GM23248 (cell line): ENCODE measurements at places on chromosomes 7 and 10. TPM values are rescaled to one million over a fixed set of nuclear protein-coding genes. Genes with fewer than 3 reads are reported as not detected.

The TEX36 gene
- total RNA-seq: 0.76 TPM in 1 of 2 replicates, not detected in the other

The SLC16A12 gene
- total RNA-seq: not detected in 2 replicates

The METTL2B gene
- 36.5 and 42.5 TPM in 2 replicates for total RNA-seq

DNA sequence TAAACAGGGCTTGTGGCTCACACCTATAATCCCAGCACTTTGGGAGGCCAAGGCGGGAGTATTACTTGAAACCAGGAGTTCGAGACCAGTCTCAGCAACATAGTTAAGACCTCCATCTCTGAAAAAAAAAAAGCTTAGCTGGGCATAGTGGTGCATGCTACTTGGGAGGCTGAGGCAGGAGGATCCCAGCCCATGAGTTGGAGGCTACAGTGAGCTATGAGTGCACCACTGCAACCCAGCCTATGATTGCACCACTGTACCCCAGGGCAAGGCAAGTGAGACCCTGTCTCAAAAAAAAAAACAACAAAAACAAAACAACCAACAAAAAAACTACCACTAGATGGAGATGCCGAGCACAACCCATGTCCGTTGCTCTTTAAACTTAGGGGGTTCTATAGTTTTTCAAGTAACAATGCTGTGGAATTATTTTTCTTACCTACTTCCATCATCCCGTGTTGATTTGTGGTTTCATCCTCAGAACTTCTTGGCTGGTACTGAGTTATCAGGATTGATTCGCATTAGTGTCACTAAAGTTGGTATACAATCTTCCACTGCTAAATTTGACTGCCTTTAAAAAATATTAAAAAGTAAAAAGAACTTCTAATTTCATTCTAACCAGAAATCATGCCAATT lies 12.2 kb upstream of the REPIN1 start:
- peak; percentile 48 for DNase-seq

DNA sequence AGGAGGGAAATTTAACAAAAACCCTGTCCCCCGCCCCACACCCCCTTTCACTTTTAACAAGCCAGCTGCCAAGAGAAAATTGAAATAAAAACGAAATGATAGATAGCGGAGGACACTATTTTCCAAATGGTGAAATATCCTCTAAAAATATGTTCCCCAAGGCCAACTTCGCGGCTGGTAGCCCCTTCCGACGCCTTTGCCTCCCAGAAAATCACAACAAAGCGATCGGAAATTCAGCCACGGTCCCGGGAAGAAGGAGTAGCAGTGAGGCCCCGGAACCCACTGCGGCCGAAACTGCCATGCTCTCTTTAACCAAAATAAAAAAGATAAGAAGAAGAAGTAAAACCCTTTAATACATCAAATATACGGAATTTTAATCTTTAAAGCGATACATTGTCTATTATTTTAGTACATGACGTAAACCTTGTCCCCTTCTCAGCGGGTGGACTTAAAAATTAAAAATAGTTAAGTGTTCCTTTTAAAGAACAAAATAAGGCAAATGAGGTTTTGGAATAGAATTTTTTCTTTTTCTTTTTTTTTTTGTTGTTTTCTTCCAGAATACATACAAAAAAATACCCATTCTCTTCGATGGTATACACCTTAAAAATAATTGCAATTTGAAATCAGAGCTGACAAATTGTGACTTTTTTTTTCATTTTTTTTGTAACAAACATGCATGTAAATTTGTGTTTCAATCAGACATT lies 3.9 kb downstream of the ZNF503 start:
- peak; percentile 60 for DNase-seq

The PPIF gene
- 18.7 and 24.6 TPM in 2 replicates for total RNA-seq

The GFRA1 gene
- 5.0 and 8.1 TPM in 2 replicates for total RNA-seq

- DNase-seq: peak; percentile 7
Observed at GRCh38 chr7:34842782-34843181, 184.8 kb downstream of the NPSR1 start.

GRCh38 chr10:68156373-68157185 lies 47.3 kb downstream of the MYPN start:
- DNase-seq: peak; percentile 84

DNA sequence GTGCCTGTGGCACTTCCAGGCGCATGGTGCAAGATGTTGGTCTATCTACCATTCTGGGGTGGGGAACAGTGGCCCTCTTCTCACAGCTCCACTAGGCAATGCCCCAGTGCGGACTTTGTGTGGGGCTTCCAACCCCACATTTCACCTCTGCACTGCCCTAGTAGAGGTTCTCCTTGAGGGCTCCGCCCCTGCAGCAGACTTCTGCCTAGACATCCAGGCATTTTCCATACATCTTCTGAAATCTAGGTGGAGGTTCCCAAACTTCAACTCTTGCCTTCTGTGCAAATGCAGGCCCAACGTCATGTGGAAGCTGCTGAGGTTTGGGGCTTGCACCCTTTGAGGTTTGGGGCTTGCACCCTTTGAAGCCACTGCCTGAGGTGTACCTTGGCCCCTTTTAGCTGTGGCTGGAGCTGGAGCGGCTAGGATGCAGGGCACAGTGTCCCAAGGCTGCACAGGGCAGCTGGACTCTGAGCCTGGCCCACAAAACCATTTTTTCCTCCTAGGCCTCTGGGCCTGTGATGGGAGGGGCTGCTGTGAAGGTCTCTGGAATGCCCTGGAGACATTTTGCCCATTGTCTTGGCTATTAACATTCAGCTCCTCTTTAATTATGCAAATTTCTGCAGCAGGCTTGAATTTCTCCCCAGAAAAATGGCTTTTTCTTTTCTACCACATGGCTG lies 130.6 kb upstream of the EFCAB10 start:
- no peak for DNase-seq

The PNLIP gene
- not detected in 2 replicates for total RNA-seq

DNA sequence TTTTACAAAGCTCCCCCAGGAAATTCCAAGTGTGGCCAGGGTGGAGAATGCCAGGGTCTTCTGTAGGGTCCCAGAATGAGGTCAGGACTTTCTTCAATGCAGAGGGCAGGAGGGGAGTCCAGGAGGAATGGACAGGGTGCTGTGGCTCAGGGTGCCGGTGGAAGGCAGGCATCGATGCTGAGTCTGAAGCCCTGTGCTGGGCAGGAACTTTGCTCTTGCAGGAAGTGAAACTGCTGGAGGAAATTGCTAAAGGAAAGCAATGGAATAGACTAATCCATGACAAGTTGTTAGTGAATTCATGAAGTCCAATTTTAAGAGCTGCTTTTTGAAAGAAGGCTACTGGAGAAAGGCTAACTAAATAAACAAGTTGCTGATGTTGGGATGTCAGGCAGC lies 14.8 kb downstream of the PTPRE start:
- no peak for DNase-seq

The DRGX gene
- total RNA-seq: not detected in 2 replicates

The PAX4 gene
- not detected in 2 replicates for total RNA-seq

- peak; percentile 92 for DNase-seq
Observed at GRCh38 chr7:47601119-47601880, 19.4 kb upstream of the TNS3 start.

The ZNF117 gene
- total RNA-seq: 2.8 and 4.3 TPM in 2 replicates

DNA sequence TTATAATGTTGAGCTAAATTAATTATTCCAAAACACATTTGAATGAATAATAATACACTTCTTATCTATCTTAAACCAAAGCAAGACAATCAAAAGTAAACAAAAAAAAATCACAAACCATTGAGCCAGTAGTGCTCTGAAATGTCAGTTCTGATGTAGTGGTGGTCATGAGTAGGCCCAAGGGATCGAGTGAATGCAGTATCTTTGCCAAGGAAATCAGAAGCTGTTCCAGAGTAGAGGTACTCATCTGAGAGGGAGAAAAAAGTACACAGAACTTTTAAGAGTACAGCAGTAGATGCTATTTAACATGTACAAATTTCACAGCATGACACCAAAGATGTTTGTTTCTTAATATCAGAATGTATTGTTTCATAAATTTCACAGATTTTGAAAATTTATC lies 121.5 kb downstream of the SEMA3D start:
- DNase-seq: peak; percentile 2

The CYP3A7 gene
- not detected in 2 replicates for total RNA-seq

GRCh38 chr7:52764492-52765169 lies 270.8 kb upstream of the POM121L12 start:
- DNase-seq: no peak

The FRMD4A gene
- total RNA-seq: 17.5 and 17.8 TPM in 2 replicates

GRCh38 chr10:33293076-33293475 lies 41.4 kb downstream of the NRP1 start:
- DNase-seq: no peak

The TMEM213 gene
- not detected in 2 replicates for total RNA-seq

DNA sequence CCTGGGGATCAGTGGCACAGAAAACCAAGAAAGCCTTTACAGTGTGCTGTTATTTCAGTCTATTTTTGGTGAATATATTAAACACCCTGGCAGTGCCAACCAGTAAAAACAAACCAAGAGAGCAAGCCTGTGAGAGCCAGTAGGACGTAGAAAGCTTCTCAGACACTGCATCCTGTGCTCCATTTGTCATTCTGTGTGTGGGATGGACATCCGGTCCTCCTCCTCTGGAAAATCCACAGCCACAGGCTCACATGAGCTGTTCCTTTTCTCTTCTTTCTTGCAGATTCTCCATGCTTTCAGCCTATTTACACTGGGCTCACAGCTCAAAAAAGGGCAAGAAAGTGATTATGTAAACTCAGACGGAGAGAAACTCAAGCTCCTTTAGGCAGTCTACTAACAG lies 119.7 kb upstream of the YAE1 start:
- DNase-seq: no peak

GRCh38 chr10:24210501-24210900 lies 1.6 kb downstream of the KIAA1217 start:
- DNase-seq: no peak
